ENCODE measurements at places on chromosomes 16 and 17. TPM values are rescaled to one million over a fixed set of nuclear protein-coding genes. Genes with fewer than 3 reads are reported as not detected.
A peak's percentile ranks its signal among the peaks of the same experiment; 100 is the strongest.

DNA sequence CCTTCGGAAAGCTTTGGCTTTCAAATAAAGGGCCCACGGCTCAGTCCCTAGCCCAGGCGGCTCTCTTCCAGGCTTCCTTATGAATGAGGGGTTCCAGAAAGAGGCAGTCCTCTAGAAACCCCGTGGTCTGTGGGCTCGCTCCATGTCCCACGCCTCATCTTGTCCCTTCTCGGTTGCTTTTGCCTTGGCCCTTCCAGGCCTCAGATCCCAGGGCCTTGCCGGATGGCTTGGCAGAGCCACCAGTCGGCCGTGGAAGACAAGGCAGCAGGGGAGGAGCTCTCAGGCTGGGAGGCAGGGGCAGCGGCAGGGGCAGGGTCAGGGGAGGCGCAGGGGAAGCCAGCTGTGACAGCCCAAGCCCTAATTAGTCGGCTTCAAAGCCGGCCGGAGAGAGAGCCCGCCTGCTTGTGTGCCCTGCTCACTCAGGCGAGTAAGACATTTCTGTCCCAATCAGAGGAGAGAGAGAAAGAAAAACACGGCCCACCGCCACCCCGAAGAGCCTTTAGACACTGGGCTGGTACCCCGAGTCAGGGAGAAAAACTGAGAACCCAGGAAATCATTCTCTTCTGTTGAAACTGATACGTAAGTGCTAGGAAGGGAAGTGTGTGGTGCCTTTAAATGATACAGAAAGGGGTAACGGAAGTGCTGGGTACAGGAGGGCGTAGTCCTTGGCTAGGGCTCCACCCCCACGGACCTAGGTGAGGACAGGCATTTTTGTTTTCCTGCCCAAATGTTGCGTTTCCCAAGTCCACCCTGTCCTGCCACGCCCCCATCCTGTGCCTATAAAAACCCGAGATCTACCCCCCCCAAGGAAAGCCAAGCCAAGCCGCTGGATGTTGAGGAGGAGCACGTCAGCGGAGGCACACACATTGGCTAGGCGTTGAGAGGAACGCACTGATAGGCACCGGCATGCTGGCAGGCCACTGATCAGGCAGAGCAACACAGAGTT lies 27.8 kb upstream of the MEIOC start:
- DNase-seq, result peak; percentile 82

GRCh38 chr17:73261617-73261951 lies at the start of gene CPSF4L:
TSS of gene CPSF4L (minus strand) at chr17:73261880. CDS start at chr17:73261818, 62 bp downstream.
- no peak for DNase-seq

GRCh38 chr17:69909389-69909788 lies 165.6 kb upstream of the KCNJ16 start:
- no peak for DNase-seq

GRCh38 chr16:8673611-8674412 lies 605 bp upstream of the ABAT start:
- peak; percentile 65 for DNase-seq

GRCh38 chr16:19138601-19139000 lies 24.8 kb downstream of the ITPRIPL2 start:
- peak; percentile 22 for DNase-seq

DNA sequence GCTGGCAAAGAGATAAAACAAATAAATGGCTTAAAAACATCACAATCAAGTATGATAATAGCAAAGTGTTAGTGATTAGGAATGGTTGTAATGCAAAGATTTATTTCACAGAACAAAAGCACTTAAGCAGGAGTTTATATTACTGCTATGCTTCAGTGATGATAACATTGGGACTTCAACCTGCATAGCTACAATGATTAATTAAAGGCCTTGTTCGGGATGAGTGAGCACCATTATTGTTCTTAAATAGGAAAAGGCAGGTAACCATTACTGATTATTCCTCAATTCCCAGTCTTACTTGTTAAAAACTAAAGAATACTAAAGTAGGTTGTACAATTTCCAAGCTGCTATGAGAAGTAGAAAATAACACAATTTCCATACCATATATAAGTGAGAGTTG lies 1247.5 kb upstream of the CDH8 start:
- DNase-seq, result no peak

- DNase-seq, result no peak
Observed at GRCh38 chr17:64345689-64346376, 44.8 kb downstream of the PECAM1 start.

The LRRC46 gene
- polyA plus RNA-seq, result 0.14 TPM

The HBA1 gene
- polyA plus RNA-seq, result 3.4 TPM

The CLEC19A gene
- polyA plus RNA-seq, result 0.26 TPM
